Renal cortical epithelial cell (primary cell): ENCODE measurements at places on chromosomes 7 and 10.
A peak's percentile ranks its signal among the peaks of the same experiment; 100 is the strongest.

DNA sequence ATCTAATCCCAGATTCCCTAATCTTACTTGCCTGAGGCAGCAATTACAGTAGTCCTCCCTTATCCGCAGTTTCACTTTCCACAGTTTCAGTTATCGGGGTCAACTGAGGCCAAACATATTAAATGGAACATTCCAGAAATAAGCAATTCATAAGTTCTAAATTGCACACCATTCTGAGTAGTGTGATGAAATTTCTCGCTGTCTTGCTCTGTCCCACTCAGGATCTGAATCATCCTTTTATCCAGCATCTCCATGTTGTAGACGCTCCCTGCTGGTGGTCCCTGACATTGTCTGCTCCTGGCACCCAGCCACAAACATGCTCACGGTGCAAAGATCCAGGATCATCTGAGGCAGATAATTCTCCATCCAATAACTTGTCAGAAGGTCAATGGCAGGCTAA lies 128.7 kb upstream of the CXCL12 start:
- DNase-seq: no peak

DNA sequence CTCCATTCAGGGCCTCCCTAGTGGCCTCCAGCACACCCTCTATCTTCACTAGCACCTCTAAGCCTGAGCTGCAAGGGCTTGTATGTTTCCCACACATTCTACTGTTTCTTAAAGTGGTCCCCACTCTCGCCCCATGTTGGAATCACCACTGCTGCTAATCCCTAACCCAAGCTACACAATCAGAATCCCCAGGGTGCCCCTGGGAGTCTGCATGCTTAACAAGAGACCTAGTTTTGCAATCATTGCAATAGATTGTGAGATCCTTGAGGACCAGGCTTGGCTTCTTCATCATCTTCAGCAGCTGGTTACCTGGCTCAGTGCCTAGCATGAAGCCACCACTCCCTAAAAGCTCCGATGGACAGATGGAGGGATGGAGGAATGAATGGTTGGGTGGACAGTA lies 113.9 kb downstream of the MYOF start:
- DNase-seq: no peak

- DNase-seq: no peak
These were observed 20.0 kb upstream of the GALNTL5 start for GRCh38 chr7:151936207-151936606.

DNA sequence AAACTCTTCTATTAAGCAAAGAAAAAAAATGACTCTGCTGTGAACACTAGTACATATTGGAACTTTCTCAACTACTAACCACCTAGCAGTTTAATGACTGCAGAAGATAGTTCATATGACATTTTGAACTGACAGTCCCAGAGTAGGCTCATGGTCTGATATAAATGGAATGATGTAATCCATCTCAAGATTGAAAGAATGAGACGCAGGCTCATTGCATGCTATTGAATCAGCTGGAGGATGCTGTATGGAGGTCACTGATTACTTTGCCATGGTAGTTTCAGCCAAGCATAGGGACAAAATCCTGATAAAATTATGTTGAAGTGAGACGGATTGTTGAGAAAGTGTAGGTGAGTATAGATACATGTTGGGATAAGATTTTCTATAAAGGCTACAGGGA lies 217.6 kb upstream of the SEMA3E start:
- DNase-seq: no peak

- DNase-seq: peak; percentile 35
These were observed 125.7 kb downstream of the RGS10 start for GRCh38 chr10:119416855-119417254.

- peak; percentile 51 for DNase-seq
These were observed 75.6 kb downstream of the CCDC6 start for GRCh38 chr10:59830601-59831259.

DNA sequence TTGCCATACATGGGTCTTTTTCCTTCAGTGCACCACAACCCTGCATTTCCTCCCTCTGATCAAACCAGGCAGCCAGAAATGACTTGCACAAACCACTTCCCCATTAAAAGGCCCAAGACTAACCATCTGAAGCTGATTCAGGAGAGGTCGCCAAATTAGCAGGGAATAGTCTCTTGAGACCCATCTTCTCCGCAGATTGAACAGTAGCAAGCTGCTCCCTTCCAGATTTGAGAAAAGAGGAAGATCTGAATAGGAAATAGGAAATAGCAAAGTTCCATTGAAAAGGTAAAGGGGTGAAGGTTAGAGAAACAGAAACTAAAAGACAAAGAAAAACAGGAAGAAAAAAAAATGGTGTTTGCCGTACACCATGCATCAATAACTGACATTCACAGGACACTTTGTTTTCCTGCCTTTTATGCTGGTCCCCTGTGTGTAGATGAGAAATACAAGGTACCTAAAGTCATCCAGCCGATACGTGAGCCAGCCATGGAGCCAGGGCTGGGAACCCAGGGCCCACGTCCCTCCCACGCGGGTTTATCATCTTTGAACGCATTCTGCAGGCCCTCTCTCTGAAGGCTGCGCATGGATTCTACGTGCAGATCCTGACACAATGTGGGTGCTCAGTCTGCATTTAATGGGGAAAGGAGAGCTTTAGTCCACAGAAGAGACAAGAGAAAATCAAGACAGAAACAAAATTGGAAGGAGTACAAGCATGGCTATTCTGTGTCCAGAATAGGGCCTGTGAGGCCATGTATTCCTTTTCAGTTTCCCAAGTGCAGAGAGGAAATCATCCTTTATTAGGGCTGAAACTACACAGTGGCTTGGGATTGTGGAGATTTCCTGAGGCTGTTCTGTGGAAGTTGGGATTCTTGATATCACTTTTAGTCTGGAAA lies 268.4 kb upstream of the NPVF start:
- DNase-seq: no peak

- DNase-seq: no peak
These were observed 21.9 kb upstream of the DPYSL4 start for GRCh38 chr10:132164761-132165278.

DNA sequence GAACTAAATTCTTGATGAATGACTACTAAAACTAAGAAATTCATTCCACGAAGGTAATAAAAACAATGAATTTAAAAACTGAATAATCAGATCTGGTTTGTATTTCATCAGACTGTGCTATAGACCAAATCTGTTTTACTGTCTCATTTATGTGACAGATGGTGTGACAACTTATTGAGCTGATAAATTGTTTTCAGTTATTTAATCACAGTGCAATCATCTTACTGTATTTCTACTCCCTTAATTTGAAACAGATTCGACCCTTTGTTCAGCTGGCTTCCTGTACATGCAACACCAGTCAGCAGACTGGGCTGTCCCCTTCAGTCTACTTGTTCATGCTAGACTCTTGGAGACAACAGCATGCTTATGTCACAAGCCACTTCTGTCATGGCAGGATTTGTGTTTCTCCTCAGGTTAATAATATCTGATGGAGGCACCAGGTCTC lies 150.9 kb downstream of the MBL2 start:
- DNase-seq: no peak

GRCh38 chr7:138890499-138891445 lies 90.4 kb downstream of the KIAA1549 start:
- DNase-seq: peak; percentile 70

DNA sequence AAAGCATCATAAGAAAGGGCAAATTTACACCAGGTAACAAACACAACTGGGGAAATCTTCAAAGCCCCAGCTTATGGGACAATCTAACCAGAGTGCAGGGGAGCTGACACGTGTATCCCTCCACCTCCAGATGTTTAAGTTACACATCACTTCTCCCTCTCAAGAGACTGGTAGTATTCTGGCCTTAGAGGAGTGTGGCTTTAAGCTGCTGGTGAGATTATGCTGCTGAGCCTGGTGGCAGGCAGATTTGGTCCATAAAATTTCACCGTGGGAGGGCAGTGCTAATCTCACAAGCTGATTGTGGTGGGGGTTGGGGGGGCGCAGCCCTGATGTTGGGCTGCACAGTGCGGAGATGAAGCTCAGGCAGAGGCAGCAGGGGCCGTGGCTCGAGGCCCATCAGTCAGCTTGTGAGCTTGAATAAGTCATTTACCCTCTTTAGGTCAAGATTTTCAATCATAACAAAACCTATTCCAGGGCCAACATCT lies 431.0 kb upstream of the GALNT17 start:
- no peak for DNase-seq

- DNase-seq: no peak
These were observed 78.7 kb downstream of the ZFAND4 start for GRCh38 chr10:45593938-45594275.

DNA sequence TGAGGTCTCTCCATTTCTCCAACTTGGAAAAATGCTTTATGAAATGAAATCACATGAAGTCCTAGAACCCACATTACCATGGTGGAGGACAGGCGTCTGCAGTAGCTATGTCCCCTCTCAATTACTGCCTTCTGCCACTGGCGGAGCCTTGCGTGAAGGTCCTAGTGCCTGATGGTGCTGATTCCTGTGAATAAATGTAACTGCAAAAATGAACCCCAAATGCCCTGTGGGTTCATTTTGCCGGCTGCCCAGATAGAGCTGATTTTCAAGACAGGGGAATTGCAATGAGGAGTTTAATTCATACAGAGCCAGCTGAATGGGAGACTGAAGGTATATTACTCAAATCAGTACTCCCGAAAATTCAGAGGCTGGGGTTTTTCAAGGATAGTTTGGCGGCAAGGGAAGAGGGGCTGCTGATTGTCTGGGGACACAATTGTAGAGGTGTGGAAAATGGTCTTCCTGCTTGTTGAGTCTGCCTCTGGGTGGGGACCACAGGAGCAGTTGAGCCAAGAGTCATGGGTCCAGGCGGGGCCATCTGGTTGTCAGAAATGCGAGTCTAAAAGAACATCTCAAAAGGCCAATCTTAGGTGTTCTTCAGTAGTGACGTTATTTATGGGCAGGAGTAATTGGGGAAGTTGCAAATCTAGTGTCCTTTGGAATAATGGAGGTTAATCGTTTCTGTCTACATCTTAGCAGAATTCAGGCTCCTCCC lies 13.5 kb downstream of the PRF1 start:
- no peak for DNase-seq

DNA sequence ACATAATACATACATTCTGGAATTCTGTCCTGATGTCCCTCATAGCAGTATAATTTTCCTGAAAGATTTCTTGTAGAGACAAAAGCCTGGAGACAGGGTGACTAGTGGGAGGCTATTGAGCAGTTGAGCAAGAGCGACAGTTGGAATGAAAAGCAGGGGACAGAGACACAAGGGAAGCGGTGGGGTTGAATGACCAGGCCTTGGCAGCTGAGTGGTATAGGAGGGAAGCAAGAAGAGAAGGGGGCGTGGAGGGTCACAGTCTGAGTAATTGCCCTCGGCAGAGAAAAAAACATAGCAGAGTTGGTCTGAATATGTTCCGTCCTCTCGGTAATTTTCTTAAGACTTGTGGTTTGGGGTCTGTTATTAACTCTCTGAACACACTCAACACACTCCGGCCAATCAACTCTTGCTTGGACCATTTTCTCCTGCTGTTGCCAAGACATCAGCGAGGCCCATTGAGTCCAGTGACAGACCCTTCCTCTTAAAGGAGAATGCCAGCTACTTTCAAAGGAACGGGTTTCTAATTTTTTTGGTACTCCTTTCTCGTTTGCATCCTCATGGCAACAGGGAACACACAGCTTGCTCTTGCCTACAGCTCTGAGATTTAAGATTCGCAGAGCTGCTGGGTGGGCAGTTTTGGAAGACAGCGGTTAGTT lies 5.3 kb upstream of the ACTR3B start:
- no peak for DNase-seq

GRCh38 chr10:6171881-6172695 lies 30.6 kb upstream of the PFKFB3 start:
- DNase-seq: no peak

DNA sequence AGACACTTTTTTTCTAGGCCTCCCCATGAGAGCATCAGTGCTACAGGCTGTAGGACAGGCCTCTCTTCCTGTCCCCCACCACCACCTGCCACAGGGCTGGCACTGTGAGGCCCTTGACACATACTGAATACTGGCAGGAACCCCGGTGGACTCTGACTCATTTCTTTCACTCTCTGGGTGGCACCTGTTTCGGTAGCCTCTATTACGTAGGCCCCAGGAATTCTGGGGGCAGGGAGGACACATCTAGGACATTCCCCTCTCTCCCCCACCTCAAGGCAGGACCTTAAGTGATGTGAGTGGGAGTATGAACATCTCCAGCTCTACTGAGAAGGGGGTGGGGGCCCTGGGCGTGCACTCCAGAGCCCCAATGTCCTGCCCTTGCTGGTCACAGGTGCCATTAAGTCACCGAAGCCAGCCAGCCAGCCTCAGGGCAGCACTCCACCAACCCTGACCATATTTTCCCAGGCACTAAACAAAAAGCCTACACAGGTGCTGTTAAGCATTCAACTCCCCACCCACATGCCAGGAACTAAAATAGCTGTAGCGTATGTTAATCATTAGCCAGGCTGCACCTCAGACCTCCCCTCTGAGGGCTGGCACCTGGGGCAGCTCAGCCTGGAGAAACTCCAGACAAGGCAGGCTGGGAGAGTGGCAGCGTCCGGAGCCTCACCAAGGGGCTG lies 8.9 kb downstream of the ANXA11 start:
- DNase-seq: peak; percentile 98

DNA sequence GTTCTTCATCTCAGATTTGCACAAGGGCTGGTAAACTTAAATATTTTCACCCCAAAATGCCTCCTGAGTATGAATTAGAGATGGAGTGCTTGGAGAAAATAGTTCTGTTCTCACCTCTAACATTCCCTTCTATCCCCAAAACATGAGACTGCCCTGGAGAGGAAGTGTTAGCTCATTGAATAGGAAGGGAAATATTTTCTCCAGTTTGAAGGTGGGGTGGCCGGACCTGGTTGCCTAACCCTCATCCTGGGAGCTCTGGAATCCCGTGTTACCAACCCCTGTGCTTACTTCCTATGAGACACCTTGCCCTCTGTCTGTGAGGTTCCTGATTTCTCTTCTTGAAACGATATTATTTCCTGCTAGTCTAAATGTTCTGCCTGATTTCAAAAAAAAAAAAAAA lies 779 bp downstream of the IFIT2 start:
- DNase-seq: peak; percentile 58

GRCh38 chr10:87532696-87533095 lies 28.0 kb downstream of the MINPP1 start:
- no peak for DNase-seq

DNA sequence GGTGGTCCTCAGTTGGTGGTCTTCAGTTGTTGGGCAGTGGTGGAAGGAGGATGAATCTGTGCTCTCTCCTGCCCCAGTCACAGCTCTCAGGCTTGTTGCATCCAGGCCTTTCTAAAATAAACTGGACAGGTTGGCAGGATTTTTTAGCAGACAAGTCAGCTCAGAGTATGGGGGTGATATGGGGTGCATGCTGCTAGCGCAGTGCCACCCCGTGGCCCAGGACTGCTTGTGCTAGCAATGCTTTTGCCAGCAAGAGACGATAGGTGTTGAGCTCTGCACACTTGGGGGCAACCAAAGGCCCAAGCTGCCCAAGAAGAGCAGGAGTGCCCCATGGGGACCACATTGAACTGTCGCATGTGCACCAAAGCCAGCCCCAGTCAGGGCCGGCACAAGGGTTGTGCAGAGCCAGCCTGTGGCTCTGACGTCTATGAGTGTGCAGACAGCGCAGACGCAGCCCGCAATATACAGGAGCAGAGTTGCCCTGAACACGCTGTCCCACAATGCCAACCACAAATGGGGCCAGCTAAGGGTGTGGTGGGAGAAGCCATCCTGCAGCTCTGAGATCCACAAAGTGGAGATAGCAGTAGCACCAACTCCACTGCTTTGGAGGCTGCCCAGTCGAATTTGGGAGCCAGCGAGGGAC lies 49.8 kb upstream of the PDSS1 start:
- DNase-seq: no peak
